Esophagus mucosa (tissue), 1 donor: ENCODE measurements at places on chromosomes 5 and 9.

- ATAC-seq, result peak; percentile 66
Observed at GRCh38 chr5:72600391-72600981, 93.3 kb upstream of the ZNF366 start.

DNA sequence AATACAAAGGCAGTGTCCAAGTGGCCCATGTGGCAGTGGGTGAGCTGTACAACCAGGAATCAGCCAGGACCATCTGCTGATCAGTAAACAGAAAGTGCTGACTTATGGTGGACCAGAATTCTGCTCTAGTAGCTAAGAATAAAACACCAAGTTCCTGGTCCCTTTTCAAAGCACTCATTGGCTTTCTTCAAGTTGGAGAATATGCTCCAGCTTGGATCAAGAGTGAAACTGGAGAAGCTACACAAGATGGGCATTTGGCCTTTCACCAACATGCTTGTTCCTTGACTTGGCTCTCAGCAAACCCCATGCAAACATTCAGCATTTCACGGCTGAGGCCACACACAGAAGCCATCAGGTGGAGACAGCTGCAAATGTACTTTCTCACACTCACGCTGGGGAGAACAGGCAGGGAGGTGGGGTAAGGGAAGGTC lies 32.1 kb downstream of the MARCHF3 start:
- ATAC-seq, result no peak

DNA sequence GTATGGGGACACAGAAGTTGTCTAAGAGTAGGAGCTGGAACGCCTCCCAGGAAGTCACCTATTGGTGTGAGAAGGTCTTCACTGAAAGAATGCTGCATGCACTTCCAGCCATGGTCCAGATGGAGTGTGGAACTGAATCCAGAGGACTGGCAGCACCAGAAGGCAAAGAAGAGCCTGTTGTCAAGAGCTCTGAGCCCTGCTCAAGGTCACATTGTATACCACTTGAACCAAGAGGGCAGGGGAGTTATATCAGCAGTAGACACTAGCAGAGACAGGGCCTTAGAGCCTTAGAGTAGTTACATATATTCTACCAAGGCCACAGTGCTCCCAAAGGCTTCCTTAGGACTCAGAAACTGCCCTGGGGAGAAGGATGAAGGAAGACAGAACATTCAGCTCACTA lies 130.8 kb upstream of the POC5 start:
- ATAC-seq, result no peak

GRCh38 chr5:59560553-59560952 lies 333.0 kb downstream of the PDE4D start:
- no peak for ATAC-seq

GRCh38 chr9:14326264-14326826 lies 12.4 kb upstream of the NFIB start:
- ATAC-seq, result peak; percentile 28

DNA sequence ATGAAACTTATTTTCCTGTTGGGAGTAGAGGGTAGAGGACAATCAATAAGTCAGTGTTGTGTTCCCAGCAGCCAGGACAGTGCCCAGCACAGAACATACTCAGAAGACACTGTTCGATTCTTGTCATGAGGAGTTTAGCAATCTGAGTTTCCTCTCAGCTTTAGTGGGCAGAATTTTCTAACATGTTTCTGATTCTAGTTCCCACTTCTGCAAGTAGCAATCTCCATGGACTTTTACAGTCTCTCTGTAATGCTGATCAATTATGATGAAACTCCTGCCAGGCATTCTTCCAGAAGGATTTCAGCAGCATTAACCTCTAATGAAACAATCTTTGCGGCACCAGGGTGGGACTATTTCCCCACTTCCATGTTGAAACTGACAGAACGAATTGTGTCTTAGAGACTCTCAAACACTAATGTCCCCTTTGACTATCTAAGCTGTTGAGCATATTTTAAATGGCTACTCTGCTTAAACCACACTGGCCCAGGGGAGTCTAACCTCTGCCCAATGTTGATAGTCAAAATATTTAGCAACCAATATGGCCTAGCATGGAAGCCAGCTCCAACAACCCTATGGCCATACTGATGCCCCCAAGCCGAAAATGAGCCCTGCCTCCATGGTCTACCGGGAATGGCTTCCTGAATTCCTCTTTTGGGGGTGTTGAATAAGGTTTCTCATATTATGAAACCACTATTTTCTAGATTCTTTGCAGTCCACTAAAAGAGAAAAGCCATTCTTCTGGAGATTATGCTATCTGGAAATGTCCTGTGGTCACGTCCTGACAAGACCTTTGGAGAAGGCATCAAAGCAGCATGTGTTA lies 484.3 kb downstream of the BNC2 start:
- ATAC-seq, result no peak

- no peak for ATAC-seq
Observed at GRCh38 chr9:20054734-20055133, 265.9 kb upstream of the SLC24A2 start.

DNA sequence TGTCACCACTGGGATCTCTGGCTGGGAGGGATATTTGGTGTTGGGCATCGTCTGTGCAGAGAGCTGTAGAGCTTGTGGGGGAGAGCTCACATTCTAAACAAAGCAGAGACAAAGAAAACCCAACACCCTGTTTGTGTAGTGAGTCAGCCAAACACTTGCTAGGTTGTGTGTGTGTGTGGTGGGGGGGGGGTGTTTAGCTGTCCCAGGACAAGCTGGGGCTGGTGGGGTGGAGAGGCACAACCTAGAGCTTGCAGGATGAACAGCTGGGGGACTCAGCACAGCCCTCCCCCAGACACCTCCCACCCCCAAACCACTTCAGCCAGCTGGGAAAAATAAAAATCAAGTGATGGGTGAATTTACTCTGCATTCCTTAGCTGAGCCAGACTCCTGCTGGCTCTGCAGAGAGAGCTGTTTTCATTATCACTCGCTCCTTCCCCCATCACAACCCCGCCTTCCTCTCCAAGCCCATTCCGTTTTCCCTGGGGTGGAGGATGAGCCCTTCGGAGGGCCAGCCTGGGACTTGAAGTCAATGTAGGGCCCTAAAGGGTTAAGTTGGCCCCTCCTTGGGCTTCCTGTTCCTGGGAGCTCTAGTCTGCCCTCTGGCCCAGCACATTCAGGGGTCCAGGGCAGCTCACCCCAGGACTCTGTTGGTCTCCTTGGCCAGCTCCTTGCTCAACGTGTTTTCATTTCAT lies 2.6 kb downstream of the OLFML2A start:
- ATAC-seq, result peak; percentile 41

DNA sequence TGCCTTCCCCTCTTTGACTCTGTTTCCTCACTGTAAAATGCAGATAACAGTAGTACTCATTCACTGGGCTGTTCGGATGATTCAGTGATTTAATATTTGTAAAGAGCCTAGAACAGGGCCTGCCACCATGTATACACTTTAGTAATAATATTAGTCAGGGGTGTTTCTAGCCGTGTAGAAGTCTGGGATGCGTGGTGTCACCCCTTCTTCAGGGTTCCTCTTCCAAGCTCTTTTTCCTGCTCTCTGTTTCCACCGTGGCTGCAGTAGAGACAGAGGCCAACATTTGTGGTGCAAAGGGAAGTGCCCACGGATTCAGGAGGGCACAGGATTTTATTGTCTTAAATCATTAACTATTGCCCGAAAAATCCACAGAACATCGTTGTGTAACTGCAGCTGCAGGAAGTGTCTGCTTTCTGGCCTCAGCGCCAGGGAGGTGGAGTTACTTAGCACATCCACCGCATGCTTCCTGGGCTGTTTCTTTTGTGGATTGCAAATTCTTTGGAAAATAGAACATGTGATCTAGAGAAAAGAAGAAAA lies 61.7 kb downstream of the TRIO start:
- ATAC-seq, result peak; percentile 50

GRCh38 chr9:84875193-84875592 lies 205.7 kb downstream of the NTRK2 start:
- ATAC-seq, result no peak

- peak; percentile 45 for ATAC-seq
Observed at GRCh38 chr9:133958756-133959155, 33.4 kb downstream of the VAV2 start.

- ATAC-seq, result no peak
Observed at GRCh38 chr9:87862536-87863268, 20.0 kb upstream of the SPATA31E1 start.

DNA sequence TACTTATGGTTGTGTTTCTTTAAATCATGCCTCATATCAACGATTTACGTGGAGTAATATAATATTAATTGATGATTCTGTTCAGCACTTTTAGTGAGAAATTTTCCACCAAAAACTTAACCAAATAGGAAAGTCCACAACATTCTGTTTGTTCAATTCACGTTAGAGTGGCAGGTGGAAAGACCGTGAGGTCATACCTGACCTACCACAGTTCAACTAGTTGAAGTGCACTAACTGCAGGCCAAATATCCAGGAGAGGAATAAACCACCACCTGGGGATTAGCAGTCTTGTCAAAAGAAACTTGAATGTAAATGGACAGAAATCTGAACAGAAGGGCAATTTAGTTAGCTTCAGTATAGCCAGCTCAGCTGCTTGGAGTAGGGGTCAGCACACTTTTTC lies 577.7 kb downstream of the KIF4B start:
- ATAC-seq, result no peak

GRCh38 chr5:111635151-111635902 lies 121.7 kb downstream of the NREP start:
- ATAC-seq, result peak; percentile 28

DNA sequence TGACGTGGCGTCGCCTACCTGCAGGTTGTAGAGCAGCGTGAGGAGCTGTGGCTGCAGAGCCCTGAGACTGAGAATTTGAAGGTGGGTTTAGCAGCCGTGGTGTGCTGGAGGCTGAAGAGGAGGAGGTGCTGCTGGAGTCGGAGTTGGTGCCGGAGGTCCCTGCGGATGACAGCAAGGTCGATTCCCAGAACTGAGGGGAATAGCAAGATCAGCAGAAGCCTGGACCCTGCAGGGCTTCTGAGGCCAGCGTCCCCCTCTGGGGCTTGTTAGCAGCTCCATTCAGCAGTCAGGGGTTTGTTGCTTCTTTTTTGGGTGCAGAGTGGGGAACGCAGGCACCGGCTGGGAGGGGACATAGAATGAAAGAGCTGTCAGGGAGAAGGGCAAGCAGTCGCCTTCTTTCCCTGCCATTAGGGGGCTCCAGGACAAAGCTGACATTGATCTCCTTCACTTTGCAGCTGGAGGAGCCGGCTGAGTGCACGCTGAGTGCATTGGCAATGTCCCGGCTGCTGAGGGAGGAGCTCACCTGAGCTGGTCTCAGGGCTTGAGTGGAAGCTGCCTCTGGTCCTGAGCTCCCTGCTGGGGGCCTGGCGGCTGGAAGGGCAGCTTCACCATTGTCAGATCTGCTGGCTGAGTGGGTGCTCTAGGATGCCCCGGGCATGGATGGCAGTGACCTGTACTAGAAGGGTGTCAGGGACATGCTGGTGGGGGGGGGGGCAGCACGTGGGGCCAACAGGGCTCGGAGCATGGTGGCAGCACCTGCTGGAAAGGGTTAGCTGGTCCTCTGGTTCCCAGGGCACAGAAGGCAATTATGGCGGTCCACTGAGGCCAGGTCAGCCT lies 20.8 kb downstream of the OBP2B start:
- ATAC-seq, result peak; percentile 35

DNA sequence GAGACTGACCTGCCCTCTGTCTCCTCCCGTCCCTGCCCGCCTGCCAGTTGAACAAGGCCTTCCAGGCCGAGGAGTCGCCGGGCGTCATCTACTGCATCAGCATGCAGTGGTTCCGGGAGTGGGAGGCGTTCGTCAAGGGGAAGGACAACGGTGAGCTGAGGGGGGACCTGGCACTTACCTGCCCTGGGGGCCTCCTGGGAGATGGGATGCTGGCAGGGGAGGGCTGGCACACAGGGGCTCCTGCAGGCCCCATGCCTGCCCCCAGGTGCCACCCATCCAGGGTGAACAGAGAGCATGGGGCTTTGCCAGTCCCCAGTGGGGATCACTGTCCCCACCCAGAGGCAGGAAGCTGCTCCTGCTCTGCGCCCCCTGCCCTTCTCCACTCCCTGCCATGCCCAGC lies 43.0 kb downstream of the USP20 start:
- ATAC-seq, result no peak

GRCh38 chr5:33992864-33993263 lies 8.4 kb upstream of the SLC45A2 start:
- ATAC-seq, result no peak

DNA sequence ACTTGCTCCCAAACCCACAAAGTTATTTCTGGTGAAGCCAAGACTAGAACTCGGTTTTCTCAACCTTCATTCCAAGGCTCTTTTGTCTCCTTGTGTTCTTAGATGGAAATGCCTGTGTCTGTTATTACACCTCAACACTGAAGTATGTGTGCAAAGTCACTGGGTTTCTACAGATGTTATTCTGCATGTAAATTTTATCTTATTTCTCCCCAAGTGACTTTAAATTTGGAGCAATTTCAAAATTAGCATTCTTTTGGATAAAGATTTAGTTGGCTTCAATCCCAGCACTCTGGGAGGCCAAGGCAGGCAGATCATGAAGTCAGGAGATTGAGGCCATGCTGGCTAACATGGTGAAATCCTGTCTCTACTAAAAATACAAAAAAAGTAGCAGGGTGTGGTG lies 104.4 kb upstream of the GNA14 start:
- ATAC-seq, result no peak

DNA sequence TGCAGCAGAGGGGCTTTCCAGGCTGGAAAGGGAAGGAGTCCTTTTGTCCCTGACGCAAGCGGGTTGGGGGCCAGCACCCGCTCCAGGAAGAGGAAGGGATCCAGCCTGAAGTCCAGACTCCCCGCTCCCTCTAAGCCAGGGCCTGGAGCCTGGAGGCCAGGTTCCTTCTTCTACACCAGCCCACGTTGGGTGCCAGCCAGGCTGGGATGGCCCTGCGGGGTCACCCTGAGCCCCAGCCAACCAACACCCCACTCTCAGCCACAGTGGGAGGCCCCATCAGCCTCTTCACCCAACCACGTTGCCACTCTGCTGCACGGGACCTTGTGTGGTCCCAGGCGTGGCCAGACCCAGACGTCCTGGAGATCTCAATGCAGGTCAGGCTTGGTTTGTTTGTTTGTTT lies 970 bp upstream of the FUT7 start:
- ATAC-seq, result no peak

DNA sequence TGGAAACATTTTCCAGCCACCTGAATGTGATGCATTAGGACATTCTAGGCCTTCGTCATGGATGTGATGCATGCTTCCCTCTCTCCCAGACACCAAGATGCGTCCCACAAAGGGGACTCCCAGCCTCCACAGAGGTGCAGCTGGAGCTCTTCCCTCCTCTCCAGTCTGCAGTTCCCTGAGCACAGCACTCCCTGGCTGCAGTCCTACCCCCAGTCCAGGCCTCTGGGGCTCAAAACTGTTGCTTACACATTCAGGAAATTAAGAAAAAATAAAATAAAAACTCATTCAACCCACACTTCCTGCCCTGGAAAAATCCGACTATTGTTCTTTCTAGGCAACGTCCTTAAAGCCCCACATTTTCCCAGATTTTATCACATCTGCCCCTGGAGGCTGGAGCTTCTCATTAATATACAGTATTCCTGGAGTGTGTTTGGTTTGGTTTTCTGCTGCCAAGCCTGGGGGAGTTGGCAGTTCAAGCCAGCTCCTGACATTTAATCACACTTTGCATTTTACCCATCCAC lies 78.4 kb upstream of the ICE1 start:
- ATAC-seq, result no peak

DNA sequence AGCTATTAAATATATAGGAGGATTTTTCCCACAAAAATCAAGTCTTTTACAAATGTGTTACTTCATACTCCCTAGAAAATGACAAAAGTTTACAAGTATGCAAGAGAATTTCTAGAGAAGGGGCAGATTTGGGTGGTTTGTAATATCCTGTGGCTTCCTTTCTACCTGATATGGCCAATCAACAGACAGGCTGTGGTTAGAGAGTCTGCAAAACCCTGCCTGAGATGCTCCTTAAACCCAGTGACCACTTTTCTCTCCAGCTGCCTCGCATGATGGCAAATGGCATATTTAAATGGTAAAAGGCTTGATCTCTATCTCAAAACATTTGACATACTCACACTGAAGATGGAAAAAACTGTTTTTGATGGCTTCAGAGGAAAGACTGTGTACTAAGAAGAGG lies 550.1 kb upstream of the ZNF462 start:
- ATAC-seq, result no peak
